ENCODE measurements at places on chromosomes 16 and 17. TPM values are rescaled to one million over a fixed set of nuclear protein-coding genes. Genes with fewer than 3 reads are reported as not detected.

Gene KCNJ2
- total RNA-seq = 0.54 TPM

Gene ARSG
- 3.5 TPM for total RNA-seq

Gene CCL7
- 0.17 TPM for total RNA-seq

Gene PRSS36
- total RNA-seq = 0.10 TPM

Gene CCL4
- total RNA-seq = not detected

Gene PNMT
- total RNA-seq = not detected

Gene KCNAB3
- total RNA-seq = not detected

Gene RHBDL1
- total RNA-seq = not detected

Gene PLSCR3
- total RNA-seq = 29.2 TPM

Gene PERCC1
- not detected for total RNA-seq

Data from M059J (cell line).